ENCODE measurements at places on chromosomes 3 and 15. TPM values are rescaled to one million over a fixed set of nuclear protein-coding genes. Genes with fewer than 3 reads are reported as not detected.

Gene ROPN1
- total RNA-seq, result not detected

Gene CD86
- 6.6 TPM for total RNA-seq

Gene SAMMSON
- 2.1 TPM for total RNA-seq

Gene LARP6
- 53.7 TPM for total RNA-seq

Gene CPB1
- total RNA-seq, result 5.3 TPM

Gene ADCY5
- 13.3 TPM for total RNA-seq

Gene LRRC3B
- 0.30 TPM for total RNA-seq

Gene PRSS50
- total RNA-seq, result not detected

Gene GHSR
- not detected for total RNA-seq

Gene MYZAP
- total RNA-seq, result 9.3 TPM

Gene IGDCC3
- not detected for total RNA-seq

Gene KBTBD12
- total RNA-seq, result under 0.01 TPM

Gene CGNL1
- total RNA-seq, result 15.9 TPM

Measured in tibial nerve (tissue), 4 donors.